ENCODE measurements at places on chromosomes 1 and 21. TPM values are rescaled to one million over a fixed set of nuclear protein-coding genes. Genes with fewer than 3 reads are reported as not detected.

SUSD4 gene
- not detected for total RNA-seq

KCNK2 gene
- total RNA-seq: 4.0 TPM

HLX gene
- total RNA-seq: 0.69 TPM

C1orf226 gene
- not detected for total RNA-seq

GPATCH2 gene
- 20.6 TPM for total RNA-seq
